NCI-H345 (cell line): ENCODE measurements at places on chromosomes 7 and 10.
A peak's percentile ranks its signal among the peaks of the same experiment; 100 is the strongest.

- no peak for DNase-seq
Observed at GRCh38 chr7:50351267-50351666, 46.8 kb downstream of the IKZF1 start.

- no peak for DNase-seq
Observed at GRCh38 chr7:7565746-7566650, 686 bp upstream of the MIOS start.

GRCh38 chr7:128811631-128812430 is 18.4 kb upstream of the FLNC start:
- DNase-seq = peak; percentile 77

GRCh38 chr7:82305347-82306005 is 138.1 kb downstream of the CACNA2D1 start:
- no peak for DNase-seq

DNA sequence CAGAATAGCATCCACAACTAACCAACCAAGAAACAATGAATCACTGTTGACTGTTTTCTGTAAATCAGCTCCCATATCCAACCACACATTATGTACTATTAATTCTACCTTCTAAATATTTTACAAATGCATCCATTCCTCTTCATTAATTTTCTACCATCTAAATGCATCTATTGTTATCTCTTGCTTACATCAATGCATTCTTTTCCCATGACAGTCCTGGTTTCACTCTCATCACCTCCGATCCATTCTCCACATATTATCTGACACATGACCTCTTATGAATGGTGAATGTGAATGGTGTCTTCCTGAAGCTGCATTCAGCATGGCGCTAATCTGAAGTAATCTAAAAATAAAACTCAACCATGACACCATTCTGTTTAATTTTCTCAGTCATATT is 153.8 kb upstream of the CALCR start:
- no peak for DNase-seq

- no peak for DNase-seq
Observed at GRCh38 chr10:121448766-121449421, 149.3 kb downstream of the FGFR2 start.

GRCh38 chr10:124376411-124376810 is 42.3 kb downstream of the OAT start:
- no peak for DNase-seq

- DNase-seq = no peak
Observed at GRCh38 chr7:47881256-47881655, 67.0 kb downstream of the PKD1L1 start.

DNA sequence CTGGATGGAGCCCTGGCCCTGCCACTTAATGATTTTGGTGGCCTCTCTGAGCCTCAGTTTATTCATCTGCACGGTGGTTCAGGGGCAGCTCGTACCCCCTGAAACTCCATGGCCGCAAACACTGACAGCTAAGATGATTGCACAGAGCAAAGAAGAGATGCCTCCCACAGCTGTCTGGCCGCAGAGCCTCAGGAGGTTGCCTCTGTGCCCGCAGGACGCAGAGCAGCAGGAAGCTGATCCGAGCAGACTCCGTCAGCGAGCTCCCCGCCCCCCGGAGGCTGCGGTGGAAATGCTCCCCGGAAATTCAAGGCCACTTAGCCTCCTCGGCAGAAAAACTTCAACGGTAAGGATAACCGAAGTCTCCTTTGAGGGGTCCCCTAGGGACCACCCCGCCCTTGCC is 30.2 kb upstream of the C10orf53 start:
- DNase-seq = no peak

GRCh38 chr10:34769899-34770298 is 45.2 kb downstream of the PARD3 start:
- no peak for DNase-seq

DNA sequence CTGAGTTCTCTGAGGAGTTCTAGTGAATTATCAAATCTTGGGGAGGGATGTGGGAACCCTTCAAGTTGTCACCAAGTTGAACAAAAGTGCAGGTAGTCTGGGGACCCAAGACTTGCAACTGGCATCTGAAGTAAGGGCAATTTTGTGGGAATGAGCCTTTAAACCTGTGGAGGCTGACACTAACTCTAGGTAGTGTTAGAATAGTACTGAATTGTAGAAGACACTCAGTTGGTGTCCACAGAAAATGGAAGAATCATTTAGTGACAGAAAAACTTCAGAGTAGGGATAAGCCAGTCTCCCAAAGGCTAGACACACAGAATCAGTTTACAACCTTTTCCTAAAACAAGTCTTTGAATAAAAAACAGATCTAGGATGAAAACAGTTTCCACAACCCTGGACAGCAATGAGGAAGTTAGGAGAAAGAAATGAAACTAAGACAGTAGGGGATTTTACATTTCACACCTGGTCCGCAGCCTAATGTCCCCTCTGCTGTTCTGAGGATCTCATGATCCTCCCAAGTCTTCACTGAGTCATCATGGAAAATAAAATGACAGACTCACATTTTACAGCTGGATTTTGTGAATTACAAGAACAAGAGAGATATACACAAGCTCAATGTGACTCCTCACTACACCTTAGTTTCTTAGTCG is 23.0 kb upstream of the ING3 start:
- no peak for DNase-seq

DNA sequence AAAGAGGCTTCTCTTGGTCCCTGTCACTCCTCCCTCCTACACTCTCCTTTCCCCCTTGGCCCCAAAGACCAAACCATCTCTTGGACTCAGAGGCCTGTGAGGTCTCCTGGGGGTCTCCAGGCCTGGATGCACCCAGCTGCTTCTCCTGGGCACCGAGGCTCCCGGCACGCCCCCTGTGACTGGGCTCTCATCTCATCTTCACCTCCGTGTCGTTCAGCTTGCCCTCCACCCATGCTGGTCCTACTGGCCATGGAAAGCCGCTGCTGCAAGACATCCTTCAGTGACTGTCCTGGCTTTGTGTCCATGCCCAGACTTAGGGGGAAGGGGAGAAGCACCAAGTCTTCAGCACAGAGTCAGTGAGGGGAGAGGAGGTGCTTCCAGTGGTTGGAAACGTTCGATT is 141.4 kb upstream of the RET start:
- DNase-seq = no peak

GRCh38 chr10:86411281-86411841 is 44.8 kb upstream of the GRID1 start:
- no peak for DNase-seq

- peak; percentile 32 for DNase-seq
Observed at GRCh38 chr7:28672397-28672797, 260.1 kb downstream of the CREB5 start.

DNA sequence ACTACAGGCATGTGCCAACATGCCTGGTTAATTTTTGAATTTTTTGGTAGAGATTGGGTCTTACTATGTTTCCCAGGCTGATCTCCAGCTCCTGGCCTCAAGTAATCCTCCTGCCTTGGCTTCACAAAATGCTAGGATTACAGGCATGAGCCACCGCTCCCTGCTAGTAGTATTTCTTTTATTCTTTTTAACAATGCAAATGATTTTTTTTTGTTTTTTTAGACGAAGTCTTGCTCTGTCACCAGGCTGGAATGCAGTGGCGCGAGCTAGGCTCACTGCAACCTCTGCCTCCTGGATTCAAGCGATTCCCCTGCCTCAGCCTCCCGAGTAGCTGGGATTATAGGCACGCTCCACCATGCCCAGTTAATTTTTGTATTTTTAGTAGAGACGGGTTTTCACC is 58.1 kb downstream of the SVIL start:
- no peak for DNase-seq

DNA sequence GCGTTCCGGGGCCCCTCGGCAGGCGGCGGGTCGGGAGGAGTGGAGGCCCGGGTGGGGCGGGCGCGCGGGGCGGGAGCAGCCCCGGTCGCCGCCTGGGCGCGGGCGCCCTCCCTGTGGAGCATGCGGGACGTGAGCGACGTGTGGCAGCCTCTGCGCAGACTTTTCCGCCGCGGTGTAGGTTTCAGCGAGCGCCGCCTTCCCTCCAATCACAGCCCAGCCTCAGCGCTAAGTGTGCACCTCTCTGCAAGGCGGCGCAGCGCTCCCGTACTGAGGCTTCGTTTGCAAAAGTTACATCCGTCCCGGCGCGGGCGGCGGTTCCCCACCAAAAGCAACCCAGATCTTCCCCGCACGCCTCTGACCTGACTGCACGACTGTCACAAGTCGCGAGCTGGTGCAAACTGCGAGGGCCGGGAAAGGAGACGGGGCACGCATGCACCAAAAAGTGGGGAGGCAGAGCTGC is 1.2 kb upstream of the PFKFB3 start:
- DNase-seq = peak; percentile 42

- no peak for DNase-seq
Observed at GRCh38 chr7:17044396-17044795, 162.6 kb upstream of the AGR3 start.

GRCh38 chr7:80922253-80923049 is 3.6 kb upstream of the SEMA3C start:
- no peak for DNase-seq

GRCh38 chr10:113412161-113412560 is 140.7 kb upstream of the HABP2 start:
- no peak for DNase-seq

DNA sequence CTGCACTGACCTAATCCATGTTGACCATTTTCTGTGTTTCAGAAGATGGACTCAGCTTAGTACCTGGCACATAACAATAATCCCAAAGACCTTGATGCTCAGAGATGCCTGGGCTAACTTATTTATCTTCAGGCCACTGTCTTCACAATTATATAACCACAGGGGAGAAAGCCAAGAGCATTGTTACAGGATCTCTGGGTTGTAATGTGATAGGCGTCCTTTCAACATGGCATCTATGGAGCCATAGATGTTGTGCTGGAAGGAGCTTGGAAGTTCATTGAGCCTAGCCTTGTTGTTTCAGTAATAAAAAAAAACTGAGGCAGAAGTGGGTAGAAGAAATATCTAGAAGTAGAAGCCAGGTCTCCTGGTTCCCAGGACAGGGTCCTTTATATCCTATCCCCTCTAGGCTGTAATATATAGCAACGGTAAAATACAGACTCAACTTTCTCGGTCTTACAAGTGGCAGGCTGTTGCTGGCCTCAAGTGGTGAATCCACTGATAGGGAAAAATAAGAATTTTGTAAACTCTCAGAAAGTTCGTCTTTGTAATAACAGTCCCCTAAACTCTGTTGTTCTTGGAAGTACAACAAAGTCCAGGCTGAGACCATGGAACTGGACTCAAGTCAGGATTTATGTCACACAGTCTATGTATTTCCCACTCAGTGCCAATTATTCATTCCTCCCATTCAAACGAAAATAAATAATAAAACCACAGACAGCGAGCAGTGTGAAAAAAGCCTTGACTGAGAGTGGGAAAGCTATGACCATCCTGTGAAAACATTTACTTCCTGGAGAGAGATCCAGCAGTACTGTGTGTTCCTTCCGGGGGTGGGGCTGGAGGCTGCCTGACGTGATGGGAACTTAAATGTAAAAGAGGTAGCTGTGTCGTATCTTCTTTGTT is 277.6 kb downstream of the REEP3 start:
- DNase-seq = no peak

DNA sequence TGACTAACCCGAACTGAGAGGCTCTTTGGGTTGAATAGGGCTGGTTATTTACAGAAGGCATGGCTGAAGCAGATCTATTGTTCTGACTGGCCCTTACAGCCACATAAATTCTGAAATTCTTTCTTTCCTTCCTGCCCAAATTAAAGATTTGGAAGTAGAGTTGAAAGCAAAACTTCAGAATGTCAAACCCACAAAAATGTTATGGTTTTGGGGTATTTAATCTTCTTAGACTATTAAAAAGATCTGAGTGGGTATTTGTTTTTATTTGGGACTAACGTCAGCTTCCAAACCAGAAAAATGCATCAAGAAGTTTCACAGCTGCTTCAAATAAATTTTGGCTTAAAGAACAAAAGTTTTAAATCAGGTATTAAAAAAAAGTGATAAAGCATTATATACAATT is 124.5 kb downstream of the AHR start:
- DNase-seq = no peak

GRCh38 chr7:7100432-7100849 is 81.9 kb upstream of the C1GALT1 start:
- DNase-seq = peak; percentile 22

DNA sequence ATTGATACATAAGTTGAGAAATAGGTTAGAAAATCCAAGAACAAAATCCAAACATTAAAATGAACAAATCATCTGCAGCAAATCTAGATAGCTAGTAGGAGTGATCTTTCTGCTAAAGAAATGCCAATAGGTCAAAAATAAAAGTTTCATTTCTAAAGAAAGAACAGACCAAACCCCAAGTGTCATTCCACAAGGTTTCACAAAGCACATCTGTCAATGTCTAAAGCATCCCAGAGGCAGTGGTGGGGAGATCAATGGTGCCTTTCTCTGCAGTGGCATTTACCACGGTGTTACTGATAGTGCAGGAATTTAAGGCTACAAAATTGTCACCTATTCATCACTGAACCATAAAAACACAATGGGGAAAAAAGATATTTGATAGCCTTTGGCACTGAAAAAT is 147.9 kb downstream of the PARD3 start:
- no peak for DNase-seq

GRCh38 chr7:76332078-76332477 is 26.7 kb downstream of the YWHAG start:
- DNase-seq = no peak
